ENCODE measurements at places on chromosomes 11 and 22. TPM values are rescaled to one million over a fixed set of nuclear protein-coding genes. Genes with fewer than 3 reads are reported as not detected.

Gene SCGB2A2
- not detected for total RNA-seq

Gene SCGB1A1
- not detected for total RNA-seq

Gene SHISAL1
- total RNA-seq = 4.3 TPM

Gene GLB1L3
- total RNA-seq = 33.1 TPM

Gene HTR3A
- 8.1 TPM for total RNA-seq

Gene KRTAP5-8
- total RNA-seq = not detected

Gene TEX54
- total RNA-seq = not detected

Gene CBLIF
- total RNA-seq = not detected

Gene SLC22A9
- not detected for total RNA-seq

Gene IFITM10
- total RNA-seq = not detected

Gene POLD3
- 17.6 TPM for total RNA-seq

DNA sequence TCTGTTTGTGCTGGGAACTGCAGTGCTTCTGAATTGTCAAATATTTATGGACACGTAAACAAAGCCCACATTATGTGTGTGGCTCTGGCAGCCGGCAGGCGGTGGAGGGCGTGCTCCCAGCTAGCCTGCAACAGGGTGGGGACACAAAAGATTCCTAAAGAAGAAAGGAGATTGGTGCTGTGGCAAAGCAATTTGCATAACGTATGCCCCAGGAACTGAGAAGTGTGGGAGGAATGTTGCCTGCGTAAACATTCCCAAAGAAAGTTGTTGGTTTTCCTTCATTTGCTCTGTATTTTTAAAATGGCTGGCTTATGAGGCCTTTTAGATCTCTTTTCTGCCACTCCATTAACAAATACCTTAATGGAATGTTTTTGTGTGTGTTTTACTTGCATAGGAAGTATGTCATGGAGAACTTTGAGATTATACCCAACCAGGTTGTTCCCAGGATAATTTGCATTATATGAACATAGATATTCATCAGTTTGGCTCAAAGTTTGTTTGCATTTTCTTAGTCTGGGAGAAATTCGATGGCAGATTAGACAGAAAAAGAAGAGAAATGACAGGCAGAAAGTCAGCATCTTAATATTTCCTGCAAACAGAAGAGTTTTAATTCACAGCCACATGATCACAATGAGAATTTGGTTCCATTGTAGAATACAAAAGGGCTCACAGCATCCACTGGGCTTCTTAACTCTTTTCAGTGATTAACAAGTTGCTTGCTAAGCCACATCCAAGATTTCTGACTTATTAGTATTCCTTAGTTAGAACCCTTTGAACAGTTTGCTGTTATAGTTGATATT, 41.8 kb upstream of the DLAT start:
- H3K4me1 ChIP-seq = peaks cover 33% of the 10 kb centered on the region
- peak overlapping the region; percentile 26 for H3K4me3 ChIP-seq
- no peaks in the 10 kb centered on the region for H3K27me3 ChIP-seq
- DNase-seq = peak; percentile 96
- H3K36me3 ChIP-seq = no peaks in the 10 kb centered on the region

- H3K4me3 ChIP-seq = no peak overlapping the region
- H3K36me3 ChIP-seq = no peaks in the 10 kb centered on the region
- H3K4me1 ChIP-seq = no peaks in the 10 kb centered on the region
- no peak overlapping the region for H3K27ac ChIP-seq
- no peak for DNase-seq
Measured at GRCh38 chr11:113271551-113272245, 42.7 kb upstream of the TTC12 start.

DNA sequence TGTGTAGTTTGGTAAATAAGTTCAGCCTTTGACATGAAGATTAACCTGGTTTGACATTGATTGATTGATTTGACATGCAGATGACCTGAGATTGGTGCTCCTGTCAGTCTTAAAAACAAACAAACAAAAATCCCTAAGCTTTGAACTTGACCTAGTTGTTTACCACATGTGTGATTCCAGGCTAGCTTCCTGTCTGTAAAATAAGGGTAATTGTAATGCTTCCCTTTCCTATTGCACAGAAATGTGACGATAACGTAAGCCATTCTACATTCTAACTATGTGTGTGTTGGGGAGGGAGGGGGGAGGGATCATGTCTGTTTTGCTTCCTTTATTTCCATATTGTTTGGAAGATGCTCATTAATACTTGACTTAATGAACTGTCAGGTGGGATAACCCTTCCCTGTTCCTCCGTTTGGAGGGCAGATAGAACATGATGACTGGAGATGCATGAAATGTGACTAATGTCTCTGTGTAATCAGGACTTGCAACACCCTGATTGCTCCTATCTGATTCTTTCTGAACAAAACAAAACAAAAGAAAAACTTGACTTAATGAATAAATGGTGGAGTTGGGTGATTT, 106.1 kb upstream of the CLMP start:
- H3K4me3 ChIP-seq = peak overlapping the region; percentile 73
- no peak overlapping the region for H3K27ac ChIP-seq
- H3K4me1 ChIP-seq = peaks cover 18% of the 10 kb centered on the region
- H3K27me3 ChIP-seq = peaks cover 23% of the 10 kb centered on the region
- no peak for DNase-seq

- no peak overlapping the region for H3K27ac ChIP-seq
- H3K4me3 ChIP-seq = no peak overlapping the region
- DNase-seq = no peak
- peaks cover 46% of the 10 kb centered on the region for H3K27me3 ChIP-seq
- 0 out of 2 replicates have a peak, but pooled peaks cover 4% of the 10 kb centered on the region for H3K4me1 ChIP-seq
Measured at GRCh38 chr22:22960307-22960706, 72.7 kb downstream of the IGLL5 start.

DNA sequence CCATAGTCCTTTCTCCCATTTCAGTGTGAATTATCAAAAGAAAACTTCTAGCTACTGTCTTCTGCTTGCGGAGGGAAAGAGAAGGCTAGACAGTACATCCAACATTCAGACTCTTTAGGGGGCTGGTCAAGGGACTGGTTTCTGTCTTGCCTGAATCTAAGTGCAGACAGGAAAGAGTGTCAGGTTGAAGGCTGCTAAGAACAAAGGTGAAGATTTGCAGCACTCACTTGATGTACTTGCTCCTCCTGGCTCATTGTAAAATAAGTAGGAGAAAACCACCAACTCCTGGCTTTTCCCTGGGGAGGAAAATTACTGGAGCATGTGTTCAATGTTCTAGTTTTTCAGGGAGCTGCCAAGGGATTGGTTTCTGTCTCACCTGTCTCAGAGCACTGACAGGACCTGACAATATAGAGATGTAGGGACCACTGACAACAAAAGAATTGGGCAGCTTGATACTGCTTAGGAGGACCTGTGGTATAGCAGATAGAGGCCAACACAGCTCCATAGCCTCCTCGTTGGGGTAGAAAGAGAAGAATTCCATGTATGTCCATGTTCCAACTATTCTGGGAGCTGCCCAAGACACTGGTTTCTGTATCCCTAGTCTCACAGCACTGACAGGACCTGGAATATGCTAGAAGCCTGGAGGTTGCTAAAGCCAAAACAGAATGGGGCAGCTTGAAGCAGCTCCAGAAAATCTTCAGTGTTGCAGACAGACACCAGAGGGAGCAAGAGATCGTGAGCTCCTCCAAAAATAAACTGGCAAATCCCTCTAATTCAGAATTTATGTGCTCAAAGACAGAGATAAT, 39.7 kb upstream of the MMP12 start:
- H3K36me3 ChIP-seq = no peaks in the 10 kb centered on the region
- no peak overlapping the region for H3K27ac ChIP-seq

GRCh38 chr22:50032109-50032871, 19.7 kb upstream of the IL17REL start:
- DNase-seq = no peak
- H3K4me3 ChIP-seq = no peak overlapping the region
- H3K27me3 ChIP-seq = peaks cover 17% of the 10 kb centered on the region
- H3K4me1 ChIP-seq = no peaks in the 10 kb centered on the region
- H3K27ac ChIP-seq = no peak overlapping the region

GRCh38 chr11:66548041-66548440, 1.3 kb downstream of the ACTN3 start:
- H3K27me3 ChIP-seq = no peaks in the 10 kb centered on the region
- peaks cover 35% of the 10 kb centered on the region for H3K4me1 ChIP-seq
- no peak overlapping the region for H3K27ac ChIP-seq
- no peaks in the 10 kb centered on the region for H3K36me3 ChIP-seq

- no peak overlapping the region for H3K4me3 ChIP-seq
- H3K4me1 ChIP-seq = peaks cover 10% of the 10 kb centered on the region
- no peaks in the 10 kb centered on the region for H3K27me3 ChIP-seq
Measured at GRCh38 chr22:41823797-41824196, 9.1 kb upstream of the SREBF2 start.

GRCh38 chr11:46277313-46277621, 195 bp upstream of the CREB3L1 start:
- peak; percentile 81 for DNase-seq
- H3K27ac ChIP-seq = no peak overlapping the region
- H3K4me1 ChIP-seq = peaks cover 49% of the 10 kb centered on the region
- no peaks in the 10 kb centered on the region for H3K36me3 ChIP-seq

GRCh38 chr11:129313541-129314297, 61.9 kb upstream of the BARX2 start:
- no peak overlapping the region for H3K27ac ChIP-seq
- no peaks in the 10 kb centered on the region for H3K36me3 ChIP-seq
- H3K27me3 ChIP-seq = no peaks in the 10 kb centered on the region
- DNase-seq = no peak

- no peaks in the 10 kb centered on the region for H3K36me3 ChIP-seq
- no peak overlapping the region for H3K27ac ChIP-seq
- no peaks in the 10 kb centered on the region for H3K27me3 ChIP-seq
- no peak for DNase-seq
- no peaks in the 10 kb centered on the region for H3K4me1 ChIP-seq
Measured at GRCh38 chr11:34997952-34998528, 81.6 kb downstream of the PDHX start.

- H3K27me3 ChIP-seq = no peaks in the 10 kb centered on the region
- peaks cover 56% of the 10 kb centered on the region for H3K4me1 ChIP-seq
- H3K4me3 ChIP-seq = no peak overlapping the region
Measured at GRCh38 chr11:27423125-27423524, 49.5 kb downstream of the LGR4 start.

GRCh38 chr11:77617892-77618291, 19.7 kb downstream of the CLNS1A start:
- no peak overlapping the region for H3K4me3 ChIP-seq
- H3K27ac ChIP-seq = no peak overlapping the region
- peaks cover 38% of the 10 kb centered on the region for H3K36me3 ChIP-seq
- no peaks in the 10 kb centered on the region for H3K4me1 ChIP-seq

GRCh38 chr11:76048763-76049162, 157.5 kb downstream of the WNT11 start:
- H3K4me3 ChIP-seq = no peak overlapping the region
- H3K36me3 ChIP-seq = peaks cover 12% of the 10 kb centered on the region
- no peaks in the 10 kb centered on the region for H3K27me3 ChIP-seq
- no peak overlapping the region for H3K27ac ChIP-seq

DNA sequence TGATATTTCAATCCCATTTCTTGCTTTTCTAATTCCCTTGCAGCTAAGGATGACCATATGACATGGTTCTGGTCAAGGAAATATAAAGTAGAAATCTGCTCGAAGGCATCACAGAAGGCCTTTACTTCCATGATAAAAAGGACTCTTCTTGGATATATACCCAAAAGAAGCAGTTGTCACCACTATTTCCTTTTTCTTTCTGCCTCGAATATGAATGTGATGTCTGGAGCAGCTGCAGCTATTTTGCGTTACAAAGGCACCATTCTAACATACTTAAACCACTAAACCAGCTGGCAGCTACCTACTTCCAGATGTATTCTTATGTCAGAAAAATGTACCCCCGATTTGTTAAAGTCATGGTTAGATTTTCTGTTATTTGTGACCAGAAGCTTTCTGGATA, 18.9 kb downstream of the EXPH5 start:
- peaks cover 11% of the 10 kb centered on the region for H3K4me1 ChIP-seq
- H3K36me3 ChIP-seq = no peaks in the 10 kb centered on the region
- DNase-seq = peak; percentile 41

DNA sequence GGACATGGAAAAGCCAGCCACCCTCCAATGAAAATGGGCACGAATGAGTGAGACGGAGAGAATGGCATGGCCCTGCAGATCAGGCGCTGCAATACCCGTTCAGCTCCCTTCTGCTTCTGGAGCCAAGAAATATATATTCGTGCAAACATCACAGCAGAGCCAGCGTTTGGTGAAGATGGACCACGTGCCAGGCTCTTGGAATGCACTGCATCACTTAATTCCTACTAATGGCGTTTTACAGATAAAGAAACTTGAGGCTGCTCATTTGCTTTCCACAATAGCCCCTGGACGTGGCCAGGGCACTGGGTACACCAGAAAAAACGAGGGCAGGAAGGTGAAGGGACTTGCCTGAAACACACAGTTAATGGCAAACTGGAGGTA, 1.6 kb upstream of the FXYD2 start:
- no peaks in the 10 kb centered on the region for H3K27me3 ChIP-seq
- DNase-seq = no peak
- no peak overlapping the region for H3K27ac ChIP-seq
- no peak overlapping the region for H3K4me3 ChIP-seq
- peaks cover 8% of the 10 kb centered on the region for H3K4me1 ChIP-seq

DNA sequence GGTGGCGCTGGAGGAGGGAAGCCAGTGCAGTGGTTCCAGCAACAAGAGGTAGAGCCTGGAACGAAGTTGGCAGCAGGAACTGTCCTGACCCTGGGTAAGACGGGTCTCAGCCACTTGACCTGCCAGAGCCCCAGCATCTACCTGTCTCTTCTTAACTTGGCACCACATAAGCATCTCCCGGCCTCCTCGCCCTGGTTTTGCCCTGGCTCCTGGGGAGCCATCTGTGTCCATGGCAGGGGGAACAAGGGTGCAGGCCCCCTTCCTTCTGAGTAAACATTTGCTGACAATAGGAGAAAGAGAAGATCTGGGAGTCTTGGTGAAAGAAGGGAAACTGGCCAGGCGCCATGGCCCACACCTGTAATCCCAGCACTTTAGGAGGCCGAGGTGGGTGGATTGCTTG, 12.8 kb downstream of the P2RY2 start:
- peaks cover 12% of the 10 kb centered on the region for H3K4me1 ChIP-seq
- DNase-seq = no peak
- H3K27ac ChIP-seq = no peak overlapping the region
- no peak overlapping the region for H3K4me3 ChIP-seq
- H3K27me3 ChIP-seq = no peaks in the 10 kb centered on the region
- H3K36me3 ChIP-seq = no peaks in the 10 kb centered on the region

- DNase-seq = no peak
- no peak overlapping the region for H3K4me3 ChIP-seq
- no peak overlapping the region for H3K27ac ChIP-seq
- no peaks in the 10 kb centered on the region for H3K36me3 ChIP-seq
- H3K4me1 ChIP-seq = 0 out of 2 replicates have a peak, but pooled peaks cover 5% of the 10 kb centered on the region
Measured at GRCh38 chr22:30828187-30829155, 133.8 kb downstream of the OSBP2 start.

DNA sequence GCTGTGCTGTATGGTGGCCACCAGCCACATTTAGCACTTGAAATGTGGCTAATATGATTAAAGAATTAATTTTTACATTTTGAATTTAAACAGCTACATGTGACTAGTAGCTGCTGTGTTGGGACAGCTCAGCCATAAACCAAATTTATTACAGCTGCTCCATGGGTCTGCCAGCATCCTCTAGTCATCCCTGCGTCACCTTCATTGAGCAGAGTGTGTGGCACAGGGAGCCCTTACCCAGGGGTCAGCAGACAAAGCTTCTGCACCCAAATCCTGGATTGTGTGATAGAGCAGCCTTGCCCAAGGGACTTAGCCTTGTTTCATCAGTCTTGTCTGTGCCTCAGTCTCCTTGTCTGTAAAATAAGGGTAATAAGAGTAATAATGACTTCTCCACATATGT, 19.4 kb upstream of the ACCSL start:
- peaks cover 15% of the 10 kb centered on the region for H3K4me1 ChIP-seq
- H3K27ac ChIP-seq = no peak overlapping the region
- no peaks in the 10 kb centered on the region for H3K27me3 ChIP-seq
- DNase-seq = no peak

GRCh38 chr11:363948-364761, 5.1 kb upstream of the B4GALNT4 start:
- no peak overlapping the region for H3K27ac ChIP-seq
- H3K36me3 ChIP-seq = no peaks in the 10 kb centered on the region
- no peak overlapping the region for H3K4me3 ChIP-seq
- H3K4me1 ChIP-seq = 0 out of 2 replicates have a peak, but pooled peaks cover 9% of the 10 kb centered on the region
- DNase-seq = peak; percentile 88
